ENCODE measurements at places on chromosomes 2 and 18.
A peak's percentile ranks its signal among the peaks of the same experiment; 100 is the strongest.

- H3K4me1 ChIP-seq = no peaks in the 10 kb centered on the region
- H3K27ac ChIP-seq = no peak overlapping the region
- H3K36me3 ChIP-seq = no peaks in the 10 kb centered on the region
- H3K27me3 ChIP-seq = no peaks in the 10 kb centered on the region
These were observed 80.6 kb downstream of the EN1 start for GRCh38 chr2:118766871-118767270.

GRCh38 chr2:112879491-112880041 lies 31.4 kb upstream of the IL37 start:
- no peaks in the 10 kb centered on the region for H3K4me1 ChIP-seq
- H3K27me3 ChIP-seq = no peaks in the 10 kb centered on the region
- no peak for DNase-seq
- no peak overlapping the region for H3K4me3 ChIP-seq
- no peak overlapping the region for H3K27ac ChIP-seq
- no peaks in the 10 kb centered on the region for H3K36me3 ChIP-seq

GRCh38 chr2:219484343-219485200 lies 14.1 kb upstream of the GMPPA start:
- H3K4me3 ChIP-seq = peak overlapping the region; percentile 41
- H3K27me3 ChIP-seq = peaks cover 19% of the 10 kb centered on the region
- H3K36me3 ChIP-seq = peaks cover 4% of the 10 kb centered on the region
- no peak for DNase-seq
- no peak overlapping the region for H3K27ac ChIP-seq

DNA sequence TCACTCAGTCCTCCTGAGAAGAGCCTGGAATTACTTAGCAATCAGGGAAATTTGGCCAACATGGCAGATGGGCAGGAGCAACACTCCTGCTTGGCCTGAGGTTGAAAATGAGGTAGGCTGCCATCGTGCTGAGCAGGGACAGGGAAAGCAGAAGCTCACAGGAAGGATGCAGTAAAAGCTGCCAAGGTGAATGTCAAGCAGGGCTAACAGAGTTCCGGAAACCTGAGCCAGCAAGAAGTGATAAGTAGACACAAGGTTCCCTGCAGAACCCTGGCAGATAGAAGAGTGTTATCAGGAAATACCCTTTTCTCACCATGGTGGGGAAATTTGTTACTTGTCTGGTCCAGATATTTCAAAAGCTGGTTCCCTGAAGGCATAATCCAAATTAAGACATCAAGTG lies 454.3 kb upstream of the MEX3C start:
- no peak for DNase-seq
- H3K27ac ChIP-seq = no peak overlapping the region
- no peaks in the 10 kb centered on the region for H3K27me3 ChIP-seq
- no peaks in the 10 kb centered on the region for H3K36me3 ChIP-seq
- peaks cover 2% of the 10 kb centered on the region for H3K4me1 ChIP-seq

Measured in H9 (cell line).